KG1 (cell line): ENCODE measurements at places on chromosomes 6 and 20.

DNA sequence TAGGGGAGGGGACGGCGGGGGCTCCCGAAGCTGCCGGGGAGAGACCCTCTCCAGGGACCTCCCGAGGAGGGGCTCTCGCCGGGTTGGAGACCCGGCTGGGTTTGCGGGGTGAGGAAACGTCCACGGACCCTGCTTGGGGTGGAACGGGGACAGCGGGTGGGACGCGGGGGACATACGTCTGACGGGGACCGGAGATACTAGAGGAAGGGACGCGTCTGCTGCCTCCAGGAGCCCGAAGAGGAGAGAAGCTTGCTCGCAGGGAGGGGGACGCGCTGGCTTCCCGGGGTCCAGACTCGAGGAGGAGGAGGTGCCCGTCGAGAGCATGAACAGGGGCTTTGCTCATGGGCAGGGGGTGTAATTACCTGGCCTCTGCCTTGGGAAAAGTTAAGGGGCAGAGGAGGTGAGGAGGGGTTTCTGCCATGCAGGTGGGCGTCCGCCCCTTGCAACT, 593 bp downstream of the DNMT3B start:
- DNase-seq: peak; percentile 37

DNA sequence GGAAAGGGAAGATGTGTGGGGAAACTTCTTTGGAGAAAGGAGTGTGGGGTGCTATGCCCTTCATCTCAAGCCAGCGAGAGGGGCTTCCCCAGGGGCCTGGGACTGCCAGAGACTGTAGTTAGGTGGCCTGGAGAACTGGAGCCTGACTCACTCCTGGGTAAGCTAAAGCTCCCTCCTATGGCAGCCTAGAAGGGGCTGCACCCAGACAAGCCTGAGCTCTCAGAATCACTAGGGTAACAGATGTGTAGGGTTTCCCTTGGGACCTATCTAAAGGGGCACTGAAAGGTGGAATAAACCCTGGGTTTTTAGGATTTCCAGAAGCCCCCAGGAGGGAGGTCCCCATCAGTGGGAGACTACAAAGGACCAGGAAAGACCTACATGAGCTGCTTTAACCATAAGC, 1.6 kb upstream of the ARMC2 start:
- no peak for DNase-seq

- no peak for DNase-seq
Measured at GRCh38 chr6:155200012-155200411, 63.8 kb upstream of the CLDN20 start.

DNA sequence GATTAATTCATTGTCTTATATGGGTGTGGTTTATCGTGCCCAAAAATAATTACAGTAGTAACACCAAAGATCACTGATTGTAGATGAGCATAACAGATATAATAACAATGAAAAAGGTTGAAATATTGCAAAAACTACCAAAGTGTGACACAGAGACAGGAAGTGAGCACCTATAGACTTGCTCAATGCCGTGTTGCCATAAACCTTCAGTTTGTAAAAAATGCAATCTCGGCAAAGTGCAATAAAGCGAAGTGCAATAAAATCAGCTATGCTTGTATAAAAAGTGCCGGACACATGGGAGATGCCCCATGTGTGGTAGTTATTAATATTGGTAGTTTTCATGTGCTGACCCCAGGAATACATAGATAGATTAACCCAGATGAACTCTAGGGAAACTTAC, 192.6 kb downstream of the NRN1 start:
- DNase-seq: no peak

DNA sequence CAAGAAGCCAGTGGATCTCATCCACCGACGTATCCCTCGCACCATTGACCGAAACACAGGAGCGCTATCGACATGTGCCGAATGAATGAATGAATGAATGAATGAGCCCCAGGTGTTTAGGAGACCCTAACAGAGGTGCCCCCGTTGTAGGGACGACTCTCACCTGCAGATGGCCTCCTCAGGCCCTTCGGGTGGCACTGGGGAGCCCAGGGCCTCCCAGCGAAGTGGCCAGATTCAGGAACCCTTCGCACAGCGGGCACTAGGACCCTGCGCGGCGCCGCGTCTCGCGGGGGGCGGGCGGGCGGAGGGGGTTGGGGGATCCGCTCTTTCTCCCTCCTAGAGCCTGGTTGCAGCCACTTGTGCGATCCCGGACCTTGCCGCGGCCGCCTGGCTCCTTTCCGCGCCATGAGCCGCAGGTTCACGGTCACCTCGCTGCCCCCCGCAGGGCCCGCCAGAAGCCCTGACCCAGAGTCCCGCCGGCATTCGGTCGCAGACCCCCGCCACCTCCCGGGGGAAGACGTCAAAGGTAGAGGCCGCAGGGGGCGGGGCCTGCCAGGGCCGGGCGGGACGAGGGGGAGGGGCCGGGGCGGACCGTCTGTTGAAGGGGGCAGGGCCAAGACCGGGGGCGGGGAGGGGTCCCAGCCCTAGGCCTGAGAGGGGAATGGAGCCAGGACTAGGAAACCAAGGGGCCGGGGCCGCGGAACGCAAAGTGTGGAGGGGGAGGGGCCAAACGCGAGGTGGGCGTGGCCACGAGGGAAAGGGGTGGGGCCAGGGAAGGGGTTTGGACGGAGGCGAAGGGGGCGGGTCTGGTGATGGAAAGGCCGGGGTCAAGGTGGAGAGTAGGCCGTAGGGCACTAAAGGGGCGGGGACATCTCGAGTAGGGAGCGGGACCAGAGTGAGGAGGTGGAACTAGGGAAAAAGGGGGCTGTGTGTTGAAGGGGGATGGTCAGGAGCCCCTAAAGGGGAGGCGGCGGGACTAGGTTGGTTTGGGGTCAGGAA, 7.4 kb upstream of the SLC12A5 start:
- no peak for DNase-seq

DNA sequence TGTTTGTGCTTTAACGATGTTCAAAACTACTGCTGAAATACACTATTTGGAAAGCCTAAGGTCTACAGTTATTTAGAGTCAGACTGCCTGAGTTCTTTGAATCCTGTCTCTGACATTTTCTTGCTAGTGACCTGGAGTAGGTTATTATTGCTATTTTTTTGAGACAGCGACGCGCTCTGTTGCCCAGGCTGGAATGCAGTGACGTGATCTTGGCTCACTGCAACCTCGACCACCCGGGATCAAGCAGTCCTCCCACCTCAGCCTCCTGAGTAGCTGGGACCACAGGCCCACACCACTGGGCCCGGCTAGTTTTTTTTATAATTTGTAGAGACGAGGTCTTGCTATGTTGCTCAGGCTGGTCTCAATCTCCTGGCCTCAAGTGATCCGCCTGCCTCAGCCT, 96.6 kb downstream of the TIAM2 start:
- DNase-seq: no peak

GRCh38 chr6:57159127-57159526, 13.0 kb upstream of the BAG2 start:
- DNase-seq: no peak

DNA sequence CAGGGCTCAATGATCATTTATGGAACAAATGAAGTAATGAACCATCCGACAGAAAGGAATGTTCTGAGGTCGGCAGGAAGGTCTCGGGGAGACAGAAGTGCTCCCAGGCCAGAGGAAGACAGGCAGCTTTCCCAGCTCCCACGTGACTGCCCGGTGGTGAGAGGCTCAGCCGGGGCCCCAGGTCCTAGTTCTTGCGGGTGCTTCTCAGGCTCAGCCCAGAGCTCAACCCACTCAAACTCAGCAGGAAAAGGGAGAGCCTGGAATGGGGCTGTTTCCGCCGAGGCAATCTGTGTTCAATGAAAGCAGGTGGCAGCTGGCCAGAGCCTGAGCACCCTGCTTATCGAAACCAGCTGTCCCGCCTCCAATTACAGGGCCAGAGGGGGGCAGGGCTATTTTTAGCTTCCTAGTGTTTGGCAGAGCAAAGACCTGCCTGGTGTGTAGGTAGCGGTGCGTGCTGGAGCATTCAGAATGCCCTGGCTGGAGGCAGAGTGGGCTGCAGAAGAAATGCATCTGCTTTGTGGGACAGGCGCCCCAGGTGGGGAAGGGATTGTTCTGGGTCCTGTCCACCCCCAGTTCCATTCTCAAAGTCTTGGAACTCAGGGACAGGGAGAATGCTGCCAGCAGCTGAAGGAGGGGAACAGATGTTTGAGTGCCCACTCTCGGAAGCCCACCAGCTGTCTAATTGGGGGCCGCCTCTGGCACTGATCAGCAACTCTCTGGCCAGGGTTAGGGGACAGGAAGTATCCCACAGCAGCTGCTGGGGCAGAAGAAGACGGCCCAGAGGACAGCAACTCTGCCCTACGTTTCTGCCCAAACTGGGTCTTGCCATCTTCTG, 145.1 kb downstream of the PREX1 start:
- no peak for DNase-seq

DNA sequence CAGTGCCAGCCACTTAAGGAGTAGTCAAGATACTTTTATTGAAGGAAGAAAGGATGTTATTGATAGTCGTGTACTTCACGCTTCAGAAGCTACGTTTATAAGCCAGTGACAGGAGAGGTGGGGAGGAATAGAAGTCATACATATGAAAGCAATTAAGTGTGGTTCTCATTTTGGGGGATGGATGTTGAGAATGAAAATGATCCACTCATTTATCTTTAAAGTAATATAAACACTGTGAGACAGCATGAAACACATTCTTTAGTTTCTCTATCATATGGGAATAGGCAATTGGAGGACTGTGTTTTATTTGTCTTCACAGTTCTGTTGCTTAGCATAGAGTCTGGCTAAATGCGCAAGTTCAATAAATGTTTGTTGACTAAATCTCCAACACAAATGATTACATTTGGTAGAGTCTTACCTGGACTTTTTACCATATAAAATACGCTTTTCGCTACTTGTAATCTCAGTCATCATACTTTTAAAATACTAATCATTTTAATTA, 35.2 kb downstream of the AK9 start:
- no peak for DNase-seq

DNA sequence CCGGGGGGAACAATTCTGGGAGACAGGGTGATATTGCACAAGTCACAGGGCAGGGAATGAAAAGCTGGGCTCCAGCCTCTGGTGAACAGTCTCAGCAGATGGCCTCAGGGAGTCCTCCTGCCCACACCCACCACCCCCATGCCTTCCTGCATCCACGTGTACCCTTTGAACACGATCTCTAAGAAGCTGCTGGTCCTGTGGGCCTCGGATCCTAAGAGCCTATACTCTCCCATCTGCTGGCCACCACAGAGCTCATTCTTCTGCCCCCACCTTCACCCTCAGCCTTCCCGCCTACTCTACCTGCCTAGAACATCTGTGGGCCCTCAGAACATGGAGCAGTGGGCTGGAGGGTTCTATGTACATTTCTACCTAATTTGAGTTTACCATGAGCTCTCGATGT, 60.3 kb downstream of the TRERF1 start:
- DNase-seq: no peak

DNA sequence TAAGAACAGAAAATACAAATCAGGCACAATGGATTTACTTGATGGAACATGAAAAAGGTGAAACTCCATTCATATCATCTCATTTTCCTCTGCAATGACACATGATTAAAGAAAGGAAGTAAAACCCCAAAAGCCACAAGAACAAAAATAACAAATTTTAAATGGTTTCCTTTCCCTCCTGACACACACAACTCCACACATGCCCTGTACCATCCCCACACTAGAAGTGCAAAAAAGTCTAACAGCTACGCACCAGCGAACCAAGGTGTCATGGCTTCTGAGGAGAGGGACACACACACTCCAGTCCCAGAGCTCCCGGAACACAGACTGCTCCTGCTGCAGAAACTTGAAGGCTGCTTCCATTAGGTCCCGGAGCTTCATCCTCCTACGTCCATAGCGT, 25.3 kb downstream of the MDN1 start:
- DNase-seq: no peak

- no peak for DNase-seq
Measured at GRCh38 chr6:148770408-148771211, 23.8 kb downstream of the UST start.

DNA sequence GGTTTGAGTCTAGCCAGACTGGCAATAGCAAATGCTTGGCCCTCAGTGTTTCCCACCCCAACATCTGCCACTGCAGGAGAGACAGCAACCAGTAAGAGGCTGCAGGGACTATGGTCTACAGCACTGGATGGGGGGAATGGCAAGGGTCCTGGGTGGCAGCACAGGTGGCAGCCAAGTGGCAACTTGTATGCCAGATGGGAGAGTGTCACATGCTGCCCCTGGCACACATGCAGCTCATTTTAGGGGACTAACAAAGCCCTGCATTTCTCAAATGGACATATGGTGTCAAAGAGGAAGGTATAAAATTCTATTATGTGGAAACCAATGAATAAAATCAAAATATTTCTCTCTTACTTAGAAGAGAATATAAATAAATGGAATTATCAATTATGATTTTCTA, 298.7 kb upstream of the MARCKS start:
- no peak for DNase-seq

DNA sequence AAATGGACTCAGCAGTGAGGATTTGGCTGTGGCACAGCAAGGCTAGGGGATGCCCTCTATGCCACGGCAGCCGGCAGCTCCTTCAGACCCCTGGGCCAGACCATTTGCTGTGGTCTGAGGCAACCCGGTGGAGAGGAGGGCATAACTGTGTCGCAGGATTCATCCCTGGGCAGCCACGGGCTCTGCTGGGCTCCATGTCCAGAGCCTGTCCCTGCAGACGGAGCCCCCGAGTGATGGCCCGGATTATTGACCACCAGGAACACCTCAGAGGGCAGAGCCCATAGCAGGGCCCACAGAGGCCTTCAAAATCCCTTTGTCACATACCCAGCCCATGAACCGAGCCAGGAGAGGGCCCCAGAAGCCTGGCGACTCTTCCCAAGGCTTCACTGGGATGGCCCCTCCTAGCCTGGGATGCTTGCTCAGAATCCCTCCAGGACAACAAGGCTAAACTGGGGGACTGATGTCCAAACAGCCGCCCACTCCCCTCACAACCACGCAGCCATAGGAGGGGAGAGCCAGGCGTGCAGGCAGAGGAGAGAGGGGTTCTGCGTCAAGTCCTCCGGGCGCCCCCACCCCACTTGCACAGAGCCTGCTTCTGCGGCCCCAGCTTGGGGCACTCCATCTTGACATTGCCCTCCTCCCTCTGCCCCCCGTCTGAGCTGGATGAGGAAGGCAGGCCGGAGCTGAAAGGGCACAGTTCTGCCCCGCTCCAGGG, 68.2 kb upstream of the AFDN start:
- no peak for DNase-seq

DNA sequence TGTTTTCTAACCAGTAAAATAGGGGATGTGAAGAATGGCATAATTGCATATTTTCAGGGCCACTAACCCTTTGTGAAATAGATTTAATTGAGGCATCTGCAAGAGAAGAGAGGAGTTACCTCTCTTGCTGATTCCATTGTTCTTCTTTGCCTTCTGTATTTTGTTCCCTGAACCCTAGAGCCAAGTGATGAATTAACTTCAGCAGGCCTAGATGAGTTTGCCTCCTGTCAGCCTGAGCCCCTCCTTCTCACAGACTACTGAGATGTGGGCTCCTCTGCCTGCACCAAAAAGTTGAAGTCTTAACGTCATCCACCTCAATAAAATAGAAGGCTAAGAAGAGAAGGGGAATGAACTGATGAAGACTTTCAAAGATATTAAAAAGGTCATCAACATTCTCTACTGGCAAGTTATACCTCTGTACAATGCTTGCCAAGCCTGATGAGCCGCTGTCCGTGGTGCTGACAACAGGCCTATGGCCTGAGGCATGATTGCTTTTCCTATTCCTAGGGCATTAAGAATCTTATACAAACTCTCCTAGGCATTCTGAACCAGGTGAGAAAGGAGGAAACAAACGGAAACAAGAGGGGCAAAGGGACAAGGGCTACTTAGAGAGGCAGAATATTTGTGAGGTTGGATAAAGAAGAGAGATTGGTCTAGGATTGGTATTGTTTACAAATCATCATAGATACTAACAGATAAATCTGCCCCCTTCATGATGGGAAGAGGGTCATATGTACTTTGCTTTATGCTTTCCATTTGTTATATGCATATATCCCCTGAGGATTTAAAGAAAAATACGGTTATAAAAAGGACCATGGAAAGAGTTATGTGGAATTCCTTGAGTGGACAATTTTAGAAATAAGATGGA, 46.8 kb downstream of the CD24 start:
- peak; percentile 43 for DNase-seq
